Stimulated activated CD4-positive, alpha-beta T cell treated with anti-CD3 and anti-CD28 coated beads, Interleukin-4, amount 100 ng/mL, for 48 hours (primary cell): ENCODE measurements at places on chromosomes 2 and 18.
A peak's percentile ranks its signal among the peaks of the same experiment; 100 is the strongest.

DNA sequence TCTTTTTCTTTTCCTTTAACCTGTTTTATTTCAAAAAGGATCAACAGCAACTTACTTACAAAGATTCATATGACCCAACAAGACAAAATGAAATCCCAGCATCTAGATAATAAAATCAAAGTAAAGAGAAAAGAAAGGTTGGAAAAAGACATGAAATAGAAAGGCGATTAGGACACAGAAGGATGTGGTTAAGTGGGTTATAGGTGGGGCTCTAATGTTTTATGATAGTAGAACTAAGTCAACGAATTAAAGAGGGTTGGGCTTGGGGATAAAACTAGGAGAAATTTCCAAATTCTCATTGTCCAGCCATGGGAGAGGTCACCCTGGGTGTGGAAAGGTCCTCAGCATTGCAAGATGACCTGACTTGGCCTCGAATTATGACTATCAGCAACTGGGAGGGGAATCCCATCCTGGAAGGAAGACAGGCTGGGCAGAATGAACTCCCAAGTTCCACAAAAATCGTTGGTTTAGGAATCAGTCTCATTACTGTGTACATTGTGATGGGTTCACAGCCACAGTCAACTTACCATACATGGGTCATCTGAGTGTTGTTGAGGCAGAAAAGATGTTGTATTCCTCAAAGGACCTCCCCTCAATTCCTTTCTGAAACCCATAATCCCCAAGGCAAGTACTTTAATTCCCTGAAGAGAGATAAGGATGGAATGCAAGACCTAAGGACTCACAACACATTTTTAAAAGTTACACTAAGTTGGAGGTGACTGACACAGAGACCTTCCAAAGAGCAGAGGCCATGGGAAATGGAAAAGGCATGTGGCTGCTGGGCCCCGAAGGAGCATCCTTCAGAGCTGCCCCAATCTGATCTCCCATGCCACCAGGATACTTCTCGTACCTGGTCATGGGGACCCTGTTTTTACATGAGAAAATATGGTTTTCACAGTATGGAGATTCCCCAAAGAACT, 167.6 kb downstream of the UXS1 start:
- no peak for DNase-seq

DNA sequence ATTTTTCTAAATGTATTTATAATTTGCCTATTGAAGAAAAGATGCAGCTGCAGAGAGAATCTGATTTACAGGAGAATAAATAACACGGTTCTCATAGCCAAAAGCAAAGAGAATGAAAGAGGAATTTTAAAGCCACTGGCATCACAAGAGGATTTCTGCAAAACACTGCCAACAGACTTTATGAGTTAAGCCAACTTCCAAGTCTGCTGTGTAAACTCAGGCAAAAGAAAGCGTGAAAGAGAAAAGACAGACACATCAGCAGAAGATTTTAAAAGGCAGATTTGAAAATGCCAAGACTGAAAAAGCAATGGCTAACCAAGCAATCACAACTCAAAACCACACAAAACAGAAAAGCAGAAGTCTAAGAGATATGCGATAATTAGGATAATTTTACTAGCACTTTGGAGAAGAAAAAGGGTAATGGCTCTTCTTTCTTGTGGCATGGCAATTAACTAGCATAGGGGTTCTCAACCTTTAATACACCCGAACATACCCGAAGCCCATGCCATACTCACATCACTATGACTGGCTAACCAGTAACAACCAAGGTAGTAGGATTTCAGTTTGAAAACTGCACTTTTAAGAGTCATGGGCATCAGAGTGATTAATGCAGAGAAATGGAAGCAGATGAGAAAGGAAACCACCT, 4.9 kb downstream of the DARS1 start:
- DNase-seq = no peak

- DNase-seq = no peak
These were observed 22.0 kb upstream of the KCNF1 start for GRCh38 chr2:10889651-10890215.

DNA sequence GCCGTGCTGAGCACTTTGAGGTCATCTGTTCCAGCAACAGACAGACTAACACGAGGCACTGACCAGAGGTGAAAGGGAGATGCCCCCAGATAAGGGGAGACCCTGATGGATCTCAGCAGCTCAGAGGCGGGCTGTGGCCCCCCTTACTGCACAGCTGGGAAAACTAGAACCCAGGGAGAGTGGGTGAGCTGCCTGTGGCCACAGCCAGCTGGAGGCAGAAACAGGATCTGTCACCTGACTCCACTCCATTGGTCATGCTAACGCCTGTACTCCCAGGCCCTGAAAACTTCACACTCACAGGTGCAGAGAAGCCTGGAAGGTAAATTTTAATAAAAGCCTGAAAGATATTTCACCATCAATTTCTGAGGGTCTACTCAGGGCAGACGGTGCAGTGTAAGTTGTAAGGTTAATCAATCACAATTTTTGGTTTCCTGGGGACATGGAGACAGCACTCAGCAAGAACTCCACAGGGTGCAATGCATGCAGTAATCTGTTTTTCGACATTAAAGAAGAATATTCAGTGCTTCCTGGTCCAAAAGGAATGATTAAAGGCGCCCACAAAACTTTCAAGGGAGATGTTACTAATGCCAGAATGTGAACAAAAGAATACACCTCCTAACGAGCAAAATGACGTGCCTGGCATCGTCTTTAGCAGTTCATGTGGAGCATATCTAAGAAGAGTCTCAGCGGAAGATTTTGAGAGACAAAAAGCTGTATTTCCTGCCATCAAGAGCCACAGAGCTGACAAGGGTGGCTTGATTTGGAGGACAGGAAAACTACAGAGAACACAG, 173.4 kb downstream of the EIPR1 start:
- no peak for DNase-seq

GRCh38 chr18:79260023-79260422, 135.7 kb upstream of the NFATC1 start:
- DNase-seq = no peak

GRCh38 chr2:76197842-76198448, 487.2 kb upstream of the GCFC2 start:
- peak; percentile 30 for DNase-seq

DNA sequence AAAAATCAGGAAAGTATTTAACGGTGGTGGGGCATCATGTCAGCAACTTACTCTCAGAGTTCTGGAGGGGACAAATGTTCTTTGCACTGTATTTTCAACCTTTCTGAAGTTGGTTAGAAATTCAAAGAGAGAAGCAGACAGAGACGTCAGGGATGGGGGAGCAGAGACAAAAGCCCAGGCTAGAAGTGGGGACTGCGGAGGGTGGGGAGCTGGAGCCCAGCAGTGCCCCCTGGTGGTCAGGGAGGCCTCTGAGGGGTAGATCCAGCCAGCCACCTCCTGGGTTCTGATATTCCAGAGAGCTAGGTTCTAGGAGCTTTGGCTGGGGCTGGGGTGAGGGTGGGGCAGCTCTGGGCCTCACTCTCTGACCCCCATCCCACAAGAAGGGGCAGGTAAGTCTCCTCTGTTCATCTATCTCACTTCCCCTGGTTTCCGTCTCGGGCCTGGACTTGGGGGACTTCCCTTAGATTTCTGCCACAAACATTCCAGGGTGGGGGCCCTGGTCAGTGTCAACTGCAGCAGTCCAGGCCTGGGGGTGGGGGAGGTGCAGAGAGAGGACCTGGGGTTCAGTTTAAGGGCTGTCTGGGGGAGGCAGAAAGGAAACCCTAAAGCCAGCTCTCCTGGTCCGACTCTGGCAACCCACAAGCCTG, 8.9 kb downstream of the TNS1 start:
- DNase-seq = peak; percentile 36

GRCh38 chr2:98731041-98731893, at the start of gene MGAT4A:
TSS of gene MGAT4A (minus strand) at chr2:98731132. CDS start at chr2:98726332, 4,800 bp downstream.
- DNase-seq = peak; percentile 72

DNA sequence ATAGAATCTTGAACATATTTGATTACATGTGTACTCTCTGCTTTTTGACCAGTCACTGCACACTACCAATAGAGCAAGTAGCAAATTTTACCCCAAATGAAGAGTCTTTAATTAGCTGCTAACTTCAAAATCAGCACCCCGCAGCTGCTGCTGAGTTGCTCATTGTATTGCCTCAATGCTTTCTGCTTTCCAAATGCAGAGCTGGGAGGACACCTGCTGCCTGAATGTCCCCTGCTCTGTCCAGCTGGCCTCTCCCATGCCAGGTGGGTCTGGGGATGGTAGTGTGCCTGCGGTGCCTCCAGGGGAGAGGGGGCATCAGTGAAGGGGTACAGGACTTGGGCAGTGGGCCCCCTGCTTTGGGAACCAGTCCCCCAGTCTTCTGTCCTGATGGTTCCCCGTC, 184.8 kb downstream of the PRKCE start:
- DNase-seq = no peak

GRCh38 chr2:201016859-201017258, 53.4 kb upstream of the ORC2 start:
- DNase-seq = no peak

DNA sequence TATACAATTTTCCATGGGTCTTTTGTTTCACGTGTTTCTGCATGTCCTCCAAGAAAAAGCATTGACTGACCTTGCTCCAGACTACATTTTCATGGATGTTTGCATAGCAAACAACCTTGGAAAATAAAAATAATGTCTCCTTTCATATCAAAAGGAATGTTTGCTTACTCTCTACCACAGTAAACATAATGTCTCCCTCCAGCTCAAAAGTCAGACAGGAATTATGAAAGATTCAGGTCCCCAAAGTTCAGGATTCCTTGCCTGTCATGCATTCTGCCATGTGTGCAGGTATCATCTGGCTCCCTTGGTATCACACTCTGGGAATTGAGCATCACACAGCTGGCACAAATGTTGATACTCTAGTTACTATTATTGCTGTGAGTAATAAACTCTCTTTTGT, 103.1 kb upstream of the ZC3H15 start:
- no peak for DNase-seq

DNA sequence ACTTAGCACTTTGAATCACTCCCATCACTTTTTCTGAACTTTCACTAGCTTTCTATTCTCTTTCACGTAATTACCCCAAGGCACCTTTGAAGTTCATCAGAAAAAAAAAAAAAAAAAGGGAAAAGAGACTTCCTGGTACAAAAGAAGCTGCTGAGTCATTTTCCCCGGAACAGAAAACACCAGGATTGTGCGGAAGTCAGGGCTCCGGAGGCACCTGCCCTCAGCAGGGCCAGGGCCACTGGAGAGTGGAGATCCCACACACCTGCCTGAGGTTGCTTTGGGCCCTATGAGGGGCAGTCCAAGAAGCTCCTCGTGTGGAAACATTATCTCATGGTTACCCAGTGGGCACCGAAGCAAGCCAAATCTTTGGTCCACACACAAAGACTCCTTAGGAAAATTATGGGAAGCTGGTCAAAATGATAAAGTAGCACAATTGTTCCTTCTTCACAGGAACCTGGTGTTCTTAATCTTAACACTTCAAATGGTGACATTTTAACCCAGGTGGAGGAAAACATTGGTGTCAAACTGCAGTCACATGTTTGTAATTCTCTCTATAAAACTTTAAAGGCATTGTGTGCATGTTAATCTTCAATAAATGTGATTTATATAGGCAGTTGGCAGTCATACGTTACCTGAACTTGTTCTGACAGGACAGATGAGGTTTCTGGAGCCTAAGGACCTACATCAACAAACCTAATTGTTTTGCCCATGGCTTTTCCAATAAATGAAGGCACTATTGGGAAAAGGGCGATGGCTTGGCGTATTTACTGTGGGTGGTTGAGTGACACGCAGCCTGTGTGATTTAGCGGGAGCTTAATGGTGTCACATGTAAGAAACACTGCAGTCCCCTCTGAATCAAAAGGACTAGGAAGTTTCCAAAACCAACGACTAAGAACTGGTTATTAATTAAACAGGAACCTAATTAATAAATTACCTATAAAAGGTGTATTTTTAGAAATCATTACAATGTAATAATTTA, 23.4 kb upstream of the FAM110C start:
- DNase-seq = no peak

GRCh38 chr2:151098841-151099240, 162.8 kb downstream of the RBM43 start:
- DNase-seq = no peak

DNA sequence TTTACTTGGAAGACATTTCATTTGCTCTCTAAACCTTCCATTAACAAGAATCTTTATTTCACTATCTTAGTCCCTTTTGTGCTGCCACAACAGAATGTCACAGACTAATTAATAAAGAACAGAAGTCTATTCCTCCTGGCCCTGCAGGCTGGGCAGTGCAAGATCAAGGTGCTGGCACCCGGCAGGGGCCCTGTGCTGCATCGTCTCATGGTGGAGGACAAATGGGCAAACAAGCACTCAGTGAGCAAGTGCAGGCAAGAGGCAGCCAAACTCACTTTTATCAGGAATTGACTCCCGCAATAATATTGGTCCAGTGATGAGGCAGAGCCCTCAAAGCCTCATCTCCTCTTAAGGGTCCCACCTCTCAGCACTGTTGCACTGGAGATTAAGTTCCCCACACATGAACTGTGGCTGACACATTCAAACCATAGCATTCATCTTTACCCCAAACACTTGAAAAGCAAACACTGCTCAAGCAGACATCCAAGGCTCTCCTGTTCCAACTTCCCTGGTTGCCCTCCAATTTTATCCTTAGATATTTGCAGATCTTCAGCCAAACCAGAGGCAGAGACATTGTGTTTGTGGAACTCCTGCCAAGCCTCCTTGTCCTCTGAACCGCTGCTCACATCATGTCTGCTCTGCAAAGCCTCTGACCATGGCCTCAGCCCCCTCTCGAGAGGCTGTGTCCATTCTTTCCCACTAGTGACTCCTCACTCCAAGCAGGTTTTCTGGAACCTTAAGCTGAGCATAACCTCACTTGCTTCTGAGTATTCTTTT, 404.4 kb upstream of the SOX11 start:
- no peak for DNase-seq

DNA sequence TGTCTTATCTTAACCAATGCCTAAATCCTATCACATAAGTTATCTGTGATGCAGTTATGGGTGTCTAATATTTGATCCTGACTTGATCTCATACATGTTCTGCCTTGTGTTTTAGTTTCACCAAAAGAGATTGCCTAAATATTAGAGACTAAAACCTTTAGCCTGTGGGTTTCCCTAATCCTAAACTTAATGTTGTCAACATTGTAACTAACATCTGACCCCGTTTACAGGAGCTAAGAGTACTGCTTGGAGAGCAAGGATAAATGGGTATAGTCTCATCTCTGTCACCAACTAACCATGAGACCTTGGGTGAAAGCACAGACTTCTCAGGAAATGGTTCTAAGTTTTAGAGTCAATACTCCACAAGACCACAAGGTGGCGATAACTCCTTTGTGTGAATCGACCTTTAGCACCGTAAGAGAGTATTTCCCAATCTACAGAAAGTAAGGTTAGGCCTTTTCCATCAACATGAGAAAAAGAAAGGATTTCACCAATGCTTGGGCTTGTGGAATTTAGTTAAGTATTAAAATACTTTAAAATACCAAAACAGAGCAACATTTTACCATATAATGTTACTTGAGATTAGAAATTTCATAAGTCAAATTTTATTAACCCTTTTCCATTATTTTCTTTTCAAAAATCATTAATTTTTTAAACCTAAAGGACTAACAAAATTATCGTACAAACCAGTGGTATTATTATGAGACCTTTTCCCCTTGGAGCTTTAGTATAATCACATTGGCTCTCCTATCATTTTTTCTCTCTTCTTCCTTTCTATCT, 60.5 kb downstream of the G6PC2 start:
- DNase-seq = peak; percentile 12
